Left renal pelvis (tissue), 4 donors: ENCODE measurements at places on chromosomes 6 and 20.

DNA sequence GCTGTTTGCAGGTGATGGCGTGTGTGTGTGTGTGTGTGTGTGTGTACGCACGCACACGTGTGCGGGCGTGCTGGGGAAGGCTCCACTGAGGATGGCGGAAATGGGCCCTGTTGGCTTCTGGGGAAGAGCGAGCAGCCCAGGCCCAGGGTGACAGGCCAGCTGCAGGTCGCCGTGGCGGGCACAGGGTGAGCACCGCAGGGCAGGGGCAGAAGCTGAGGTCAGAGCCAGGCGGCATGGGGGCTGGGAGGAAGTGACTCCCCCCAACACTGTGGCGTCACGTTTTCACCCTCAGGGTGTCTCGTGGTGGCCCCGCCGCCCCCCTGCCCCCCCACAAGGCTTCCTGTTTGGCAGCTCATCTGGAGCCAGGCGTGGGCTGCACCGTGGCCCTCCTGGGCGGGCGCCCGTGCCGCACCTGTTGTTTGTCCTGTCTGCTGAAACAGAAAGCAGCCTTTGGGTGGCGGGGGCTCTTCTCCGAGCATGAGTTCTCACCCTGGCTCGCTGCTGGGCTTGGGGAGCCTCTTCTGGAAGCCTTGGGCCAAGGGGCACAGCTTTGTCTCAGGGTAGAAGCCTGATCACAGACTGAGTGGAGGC lies 7.1 kb downstream of the RBM38 start:
- DNase-seq = no peak

DNA sequence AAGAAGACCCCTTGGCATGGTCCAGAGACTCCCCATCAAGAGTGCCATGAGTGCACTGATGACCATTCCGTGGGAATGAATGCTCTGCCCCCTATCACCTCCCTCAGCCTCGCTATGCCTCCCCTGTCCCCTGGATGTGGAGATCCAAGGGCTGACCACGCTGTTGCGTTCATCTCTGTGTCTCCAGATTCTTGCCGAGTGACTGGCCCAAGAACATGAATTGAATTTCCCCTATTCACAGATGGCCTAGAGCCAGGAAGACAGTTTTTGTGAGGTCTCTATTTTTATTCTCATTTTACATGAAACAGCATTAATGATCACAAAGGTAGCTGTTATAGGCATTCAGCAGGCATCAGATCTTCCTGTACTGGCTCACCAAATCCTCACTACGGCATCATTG lies 33.6 kb downstream of the MAFB start:
- DNase-seq = no peak

DNA sequence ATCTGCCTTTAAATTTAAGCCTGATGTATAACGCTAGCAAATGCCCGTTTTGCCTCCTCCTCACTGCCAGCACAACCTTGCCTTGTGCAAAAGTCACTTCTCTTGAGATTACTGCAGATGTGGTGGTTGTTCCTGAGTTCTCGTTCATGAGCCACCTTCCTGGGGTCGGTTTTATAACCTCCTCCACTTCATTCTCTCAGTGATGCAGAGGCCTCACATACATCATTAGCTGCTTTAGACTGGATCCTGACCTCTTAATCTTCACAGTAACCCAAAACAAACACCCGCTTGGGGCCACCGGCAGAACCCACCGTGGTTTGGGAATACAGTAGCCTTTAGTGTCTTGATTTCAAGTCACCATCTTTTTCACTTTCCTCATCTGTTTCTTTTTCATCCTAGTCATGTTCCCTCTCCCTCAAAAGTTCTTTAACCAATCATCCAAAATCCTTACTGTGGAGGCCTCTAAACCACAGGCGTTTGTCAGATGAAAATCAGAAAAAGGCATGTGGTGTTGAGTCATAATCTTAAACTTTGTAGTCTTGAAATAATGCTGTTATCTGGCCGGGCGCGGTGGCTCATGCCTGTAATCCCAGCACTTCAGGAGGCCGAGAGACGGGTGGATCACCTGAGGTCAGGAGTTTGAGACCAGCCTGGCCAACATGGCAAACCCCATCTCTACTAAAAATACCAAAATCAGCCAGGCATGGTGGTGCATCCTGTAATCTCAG lies 430.3 kb upstream of the SOX4 start:
- no peak for DNase-seq

- DNase-seq = no peak
These were observed 445.4 kb downstream of the GJA1 start for GRCh38 chr6:121880831-121881230.
